ENCODE measurements at places on chromosomes 12 and 14.

DNA sequence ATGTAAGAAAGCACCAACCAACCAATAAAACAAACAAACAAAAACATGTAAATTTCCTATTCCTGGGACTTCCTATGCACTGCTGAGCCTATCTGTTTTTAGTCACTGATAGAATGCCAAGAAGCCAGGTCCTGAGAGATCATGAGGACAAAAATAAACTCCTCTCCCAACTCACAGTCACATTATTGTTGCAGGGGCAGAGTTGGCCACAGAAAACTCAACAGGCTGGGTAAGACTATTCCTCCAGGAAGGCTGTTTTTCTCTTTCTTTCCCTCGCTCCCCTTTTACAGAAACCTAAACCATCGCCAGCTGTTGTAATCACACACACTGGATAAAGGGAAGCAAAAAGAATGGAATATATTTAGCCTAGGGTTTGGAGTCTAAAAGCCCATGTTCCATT is 55.8 kb upstream of the METAP2 start:
- no peak for DNase-seq

DNA sequence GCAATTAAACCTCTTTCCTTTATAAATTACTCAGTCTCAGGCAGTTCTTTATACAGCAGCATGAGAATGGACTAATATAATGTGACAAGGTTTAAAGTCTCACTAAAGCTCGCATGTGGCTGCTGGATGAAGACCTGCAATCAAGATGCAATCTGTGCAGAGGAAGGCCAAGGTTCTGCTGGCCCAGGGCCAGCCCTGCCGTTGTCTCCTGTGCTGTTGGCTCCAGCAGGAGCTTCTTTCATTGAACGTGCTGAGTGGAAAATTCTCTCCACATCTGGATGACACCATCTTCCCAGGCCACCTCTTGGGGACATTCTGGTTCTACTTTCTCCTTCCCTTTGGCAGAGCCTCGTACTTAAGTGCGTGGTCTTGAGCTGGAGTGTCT is 742.2 kb downstream of the VRK1 start:
- no peak for DNase-seq

DNA sequence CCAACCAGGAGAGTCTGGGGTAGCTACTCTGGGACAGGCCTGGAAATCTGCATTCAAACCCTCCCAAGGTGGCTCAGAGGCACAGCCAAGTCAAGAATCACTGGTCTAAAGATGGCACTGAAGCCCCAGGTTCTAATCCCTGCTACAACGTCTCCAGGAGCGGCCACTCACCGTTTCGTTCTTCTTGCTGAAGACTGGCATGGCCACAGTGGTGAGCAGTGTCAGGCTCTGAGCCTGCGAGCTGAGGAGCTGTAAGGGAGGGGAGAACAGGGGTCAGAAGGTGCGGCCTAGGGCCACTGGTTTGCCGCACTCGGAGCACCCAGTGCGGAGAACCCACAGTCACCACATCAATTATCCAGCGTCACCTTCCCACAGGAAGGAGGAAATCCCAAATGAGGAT is 38.8 kb downstream of the CACNA2D4 start:
- DNase-seq: no peak

- no peak for DNase-seq
These were observed 32.8 kb downstream of the HVCN1 start for GRCh38 chr12:110656071-110656655.

DNA sequence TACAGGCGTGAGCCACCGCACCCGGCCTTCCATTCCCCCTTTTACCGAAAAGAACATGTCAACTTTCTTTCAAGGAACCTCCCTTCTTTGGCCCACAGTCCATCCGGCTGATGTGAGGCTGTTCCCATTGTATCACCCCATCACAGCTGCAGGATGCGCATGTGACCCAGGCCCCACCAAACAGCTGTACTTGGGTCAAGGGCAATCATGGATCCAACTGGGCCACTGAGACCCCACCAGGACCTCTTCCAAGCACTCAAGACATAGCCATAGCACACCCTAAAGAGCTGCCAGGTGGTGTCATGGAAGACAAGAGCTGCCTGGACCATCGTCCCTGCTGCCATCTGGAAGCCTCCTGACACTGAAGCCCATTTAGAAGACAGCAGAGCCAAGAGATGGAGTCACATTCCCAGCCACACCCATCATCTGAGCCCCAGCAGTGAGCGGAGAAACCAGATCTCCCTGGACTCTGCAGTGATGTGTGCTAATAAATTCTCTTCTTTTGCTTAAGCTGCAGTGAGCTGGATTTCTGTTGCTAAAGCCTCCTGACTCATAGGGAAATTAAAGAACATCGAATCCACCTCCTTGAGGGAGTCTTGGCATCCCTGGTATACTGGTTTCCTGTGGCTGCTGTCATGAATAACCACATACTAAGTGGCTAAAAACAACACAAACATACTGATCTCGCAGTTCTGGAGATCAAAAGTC is 105.6 kb downstream of the KSR2 start:
- no peak for DNase-seq

DNA sequence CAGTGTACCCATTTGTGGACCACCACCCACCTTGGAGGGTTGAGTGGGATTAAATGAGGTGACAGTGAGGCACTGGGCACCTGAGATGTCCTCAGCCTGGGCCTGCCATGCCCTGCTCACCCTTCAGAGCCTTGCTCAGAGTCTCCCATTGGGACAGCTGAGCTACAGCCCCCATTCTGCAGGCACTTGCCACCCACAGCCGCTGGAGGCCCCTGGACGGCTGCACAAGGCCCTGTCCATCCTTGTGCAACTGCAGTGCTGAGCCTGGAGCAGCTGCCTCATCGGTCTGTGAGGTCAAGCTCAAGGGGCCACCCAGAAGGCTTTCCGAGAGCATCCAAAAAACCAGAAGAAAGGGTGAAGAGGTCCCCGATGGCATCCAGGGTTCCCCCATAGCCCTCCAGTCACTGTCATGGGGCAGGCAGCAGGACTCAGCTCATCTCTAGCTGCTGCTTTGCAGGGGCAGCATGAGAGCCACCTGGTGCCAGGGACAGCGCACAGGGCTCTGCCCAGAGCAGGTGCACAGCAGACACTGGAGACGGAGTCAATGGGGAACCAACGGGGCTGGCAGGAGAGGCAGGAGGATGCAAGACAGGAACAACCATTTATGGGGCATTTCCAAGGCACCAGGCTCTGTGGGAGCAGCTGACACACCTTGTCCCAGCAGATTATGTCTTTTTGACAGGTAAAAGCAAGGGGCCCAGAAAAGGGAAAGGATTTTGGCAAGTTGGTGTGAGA is 84.6 kb downstream of the ARL6IP4 start:
- DNase-seq: no peak

DNA sequence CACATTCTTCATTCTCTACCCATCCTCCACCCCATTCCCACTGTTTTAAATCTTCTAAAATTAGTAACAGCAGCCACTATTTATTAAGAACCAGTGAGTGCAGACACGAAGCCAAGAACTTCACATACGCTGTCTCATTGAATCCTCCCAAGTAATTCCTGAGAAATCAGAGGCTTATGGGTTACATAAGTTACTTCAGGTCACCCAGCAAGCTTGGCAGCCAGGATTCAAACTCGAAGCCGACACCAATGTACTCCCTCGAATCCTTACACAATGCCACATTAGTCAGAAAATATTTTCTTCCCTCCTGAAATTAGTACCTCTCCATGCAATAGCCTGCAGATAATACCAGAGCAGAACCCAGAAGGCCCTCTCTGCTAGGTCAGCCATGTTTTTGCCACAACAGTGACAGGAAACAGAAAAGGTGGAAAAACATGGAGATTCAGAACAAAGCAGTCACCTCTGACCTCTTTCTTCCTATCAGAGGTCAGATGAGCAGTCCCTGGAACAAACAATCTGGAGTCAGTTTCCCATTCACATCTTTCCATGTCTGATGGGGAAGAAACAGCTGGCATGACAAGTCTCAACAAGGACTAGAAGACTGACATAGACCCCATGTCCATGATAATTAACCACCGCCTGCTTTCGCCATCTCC is 16.4 kb downstream of the NID2 start:
- no peak for DNase-seq

DNA sequence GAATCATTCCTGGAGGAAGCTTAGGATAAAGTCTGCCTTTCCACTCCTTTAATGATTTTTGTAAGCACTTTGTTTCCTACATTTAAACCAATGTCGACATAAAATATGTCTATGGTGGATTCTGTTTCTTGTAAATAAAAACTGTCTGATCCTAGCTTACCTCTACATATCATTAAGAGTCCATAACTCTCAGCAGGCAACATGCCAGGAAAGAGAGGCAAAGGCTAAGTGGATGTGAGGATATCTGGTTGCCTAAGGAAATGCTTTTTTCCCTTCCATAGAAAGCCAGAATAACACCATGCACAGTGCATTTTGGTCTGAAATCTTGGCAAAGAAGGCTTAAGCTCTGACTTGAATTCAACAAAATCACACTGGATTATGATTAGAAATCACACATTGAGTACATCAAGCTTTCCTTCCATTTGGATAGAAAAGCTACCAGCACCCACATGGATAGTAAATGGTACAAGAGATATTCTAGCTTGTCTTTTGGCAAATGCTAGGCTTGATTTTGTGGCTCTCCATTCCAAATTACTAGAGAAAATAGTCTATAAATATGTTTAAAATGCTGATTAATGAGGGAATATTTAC is 57.0 kb upstream of the CNTN1 start:
- DNase-seq: no peak

GRCh38 chr12:45302621-45303369 is 86.9 kb downstream of the ANO6 start:
- DNase-seq: no peak

- DNase-seq: no peak
These were observed 9.5 kb downstream of the ACIN1 start for GRCh38 chr14:23085458-23085857.

GRCh38 chr14:69313176-69313575 is 53.2 kb downstream of the GALNT16 start:
- no peak for DNase-seq

Data from stimulated activated CD4-positive, alpha-beta T cell treated with anti-CD3 and anti-CD28 coated beads, Interleukin-1b, Interleukin-23, amount 100 ng/mL, for 1 hour (primary cell).